ENCODE measurements at places on chromosomes 11 and 22.
A peak's percentile ranks its signal among the peaks of the same experiment; 100 is the strongest.

GRCh38 chr11:130913268-130913667 lies 3.0 kb downstream of the SNX19 start:
- DNase-seq = no peak

DNA sequence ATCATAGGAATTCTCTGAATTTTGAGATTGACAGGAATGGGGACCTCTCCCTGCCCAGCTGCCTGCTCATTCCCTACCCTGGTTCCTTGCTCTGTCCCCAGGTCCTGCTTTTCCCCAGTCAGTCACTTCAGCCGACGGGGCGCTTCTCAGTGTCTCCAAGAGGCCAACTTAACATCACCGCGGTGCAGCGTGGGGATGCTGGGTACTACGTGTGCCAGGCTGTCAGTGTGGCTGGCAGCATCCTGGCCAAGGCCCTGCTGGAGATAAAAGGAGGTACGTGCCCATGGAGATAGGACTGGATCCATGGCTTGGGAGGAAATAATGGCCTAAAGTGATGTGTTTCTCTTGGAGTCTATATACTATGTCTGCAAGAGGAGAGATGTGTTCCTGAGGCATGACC lies 7.0 kb downstream of the ROBO3 start:
- DNase-seq = no peak

- DNase-seq = no peak
Observed at GRCh38 chr11:16787035-16787742, 48.7 kb downstream of the C11orf58 start.

DNA sequence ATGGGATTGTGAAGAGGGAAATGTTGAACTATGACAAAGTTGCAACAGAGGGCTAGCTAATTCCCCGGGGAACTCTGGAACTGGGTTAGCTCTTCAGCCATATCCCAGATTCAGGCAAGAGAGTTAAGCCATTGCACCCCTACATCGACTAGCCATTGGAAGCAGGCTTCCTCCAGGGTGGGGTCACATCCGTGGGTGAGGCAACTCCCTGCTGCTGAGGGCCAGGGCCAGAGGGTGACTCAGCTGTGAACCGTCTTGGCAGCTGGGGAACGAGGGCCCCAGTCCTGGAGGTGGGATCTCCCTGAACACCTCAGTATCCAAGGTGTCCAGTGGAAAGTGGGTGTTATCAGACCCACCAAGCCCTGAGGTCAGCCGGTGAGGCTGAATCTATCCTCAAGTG lies 41.1 kb downstream of the RPS6KA4 start:
- no peak for DNase-seq

DNA sequence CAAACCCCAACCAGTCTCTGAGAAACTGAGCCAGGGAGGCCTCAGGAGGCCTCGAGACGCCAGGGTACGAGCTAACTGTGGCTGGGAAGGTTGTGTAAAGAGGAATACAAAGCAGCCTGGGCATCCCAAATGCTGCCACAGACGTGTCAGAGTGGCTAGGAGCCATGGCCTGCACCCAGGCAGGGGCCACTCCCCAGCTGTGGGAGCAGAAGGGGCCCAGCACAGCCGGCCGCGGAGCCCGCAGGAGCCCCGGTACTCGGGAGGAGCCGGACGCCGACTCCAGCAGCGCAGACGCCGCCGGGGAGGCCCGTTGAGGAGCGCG lies 349.8 kb upstream of the B3GAT1 start:
- DNase-seq = no peak

DNA sequence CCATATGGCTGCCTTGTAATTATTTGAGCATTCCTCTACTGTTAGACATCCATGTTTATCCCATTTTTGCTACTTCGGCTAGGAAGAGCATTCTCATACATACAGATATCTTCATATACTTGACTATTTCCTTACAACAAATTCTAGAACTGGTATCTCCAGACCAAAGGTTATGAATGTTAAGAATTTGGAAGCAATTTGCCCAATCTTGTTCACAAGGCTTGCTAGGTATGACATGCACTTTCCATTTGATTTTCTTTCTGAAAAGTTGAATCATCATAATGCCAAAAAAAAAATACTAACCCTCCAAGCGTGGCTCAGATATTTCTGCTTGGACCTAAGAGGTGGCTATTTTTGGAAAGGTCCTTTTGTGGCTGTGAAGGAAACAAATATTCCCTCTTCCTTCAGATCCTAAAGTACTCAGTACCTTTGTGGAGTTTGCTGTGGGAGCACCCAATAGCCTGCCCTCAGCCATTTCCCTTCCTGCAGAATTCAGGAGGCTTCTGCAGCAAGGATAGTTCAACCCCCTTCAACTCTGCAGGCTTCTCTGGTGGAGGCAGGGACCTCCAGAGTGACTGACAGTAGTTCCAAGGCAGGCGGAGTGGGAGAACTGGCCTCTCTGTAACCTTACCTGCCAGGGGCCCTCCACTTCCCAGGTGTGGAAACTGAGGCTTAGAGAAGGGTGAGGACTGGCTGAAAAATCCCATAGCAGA lies 22.0 kb upstream of the CPT1A start:
- DNase-seq = no peak

DNA sequence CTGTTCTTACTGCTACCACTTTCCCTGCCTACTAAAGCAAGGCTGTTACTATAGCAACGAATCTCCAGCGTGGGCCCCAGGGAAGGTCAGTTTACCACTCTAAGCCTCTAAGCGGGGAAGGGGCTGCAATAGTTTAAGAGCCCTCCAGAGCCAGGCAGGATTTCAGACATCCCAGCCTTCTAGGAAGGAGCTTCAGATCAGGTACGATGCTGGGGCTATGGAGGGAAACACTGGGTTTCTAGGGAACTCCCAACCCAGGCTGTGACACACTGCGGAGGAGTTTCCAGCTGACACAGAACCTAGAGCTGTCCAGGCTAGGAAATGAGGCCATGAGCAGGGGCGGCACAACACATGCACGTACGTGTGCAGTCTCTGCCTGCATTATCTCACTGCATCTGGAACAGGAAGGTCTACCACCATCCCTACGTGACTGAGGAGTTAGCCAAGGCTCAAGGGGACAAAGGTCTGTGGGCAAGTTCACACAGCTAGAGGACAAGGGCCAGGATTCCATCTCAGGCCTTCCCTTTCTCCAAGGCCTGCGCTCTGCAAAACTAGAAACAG lies 20.4 kb downstream of the HPS4 start:
- no peak for DNase-seq

DNA sequence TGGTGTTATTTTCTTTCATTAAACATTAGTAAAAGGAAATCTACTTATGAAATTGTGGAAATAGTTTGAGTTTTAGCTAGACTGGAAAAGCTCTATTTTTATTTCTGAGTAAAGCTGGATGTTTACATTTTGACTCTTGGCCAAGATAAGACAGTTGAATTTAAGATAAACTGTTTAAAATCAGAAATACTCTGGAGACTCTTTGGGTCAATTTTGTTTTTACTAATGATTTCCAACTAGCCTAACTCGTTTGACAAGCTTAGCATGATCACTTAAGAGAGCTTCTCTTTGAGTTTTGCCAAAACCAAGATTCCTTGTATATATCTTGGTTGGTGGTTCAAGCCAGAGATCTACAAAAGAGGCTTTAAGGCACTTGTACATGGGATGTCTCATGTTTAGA lies 724.8 kb upstream of the LUZP2 start:
- DNase-seq = no peak

- DNase-seq = no peak
Observed at GRCh38 chr11:73949912-73950311, 914 bp upstream of the DNAJB13 start.

- DNase-seq = no peak
Observed at GRCh38 chr11:59859673-59860072, 6.6 kb downstream of the TCN1 start.

DNA sequence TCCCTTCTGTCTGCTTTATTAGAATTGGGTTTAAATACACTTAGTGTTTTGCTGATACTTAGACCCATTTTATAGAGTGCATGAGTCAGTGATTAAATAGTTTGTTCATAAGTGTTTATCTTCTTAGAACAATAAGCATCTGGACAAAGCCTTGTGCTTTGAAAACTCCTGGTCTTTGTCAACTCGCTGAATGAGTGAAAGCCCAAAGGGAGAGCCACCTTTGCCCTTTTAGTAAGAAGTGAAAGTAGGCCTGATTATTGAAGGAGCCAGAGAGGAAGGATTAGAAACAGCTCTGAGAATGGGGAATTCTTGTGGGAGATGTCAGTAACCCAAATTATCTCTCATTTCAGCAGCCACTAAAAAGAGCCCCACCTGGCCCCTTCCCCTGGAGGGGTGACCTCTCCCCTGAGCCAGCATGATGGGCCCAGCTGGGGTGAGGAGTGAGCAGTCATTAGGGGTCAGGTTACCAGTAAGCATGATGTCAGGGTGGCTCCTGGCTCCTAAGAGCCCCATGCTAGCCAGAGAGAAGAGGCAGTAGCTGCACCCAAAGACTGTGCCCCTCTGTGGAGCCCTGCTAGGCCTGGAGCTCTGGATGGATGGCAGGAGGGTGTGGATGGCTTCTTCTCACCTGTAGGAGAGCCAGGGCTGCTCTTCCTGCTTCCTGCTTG lies 125.1 kb upstream of the E2F8 start:
- DNase-seq = no peak

GRCh38 chr22:40178417-40179409 lies 988 bp downstream of the TNRC6B start:
- peak; percentile 79 for DNase-seq

DNA sequence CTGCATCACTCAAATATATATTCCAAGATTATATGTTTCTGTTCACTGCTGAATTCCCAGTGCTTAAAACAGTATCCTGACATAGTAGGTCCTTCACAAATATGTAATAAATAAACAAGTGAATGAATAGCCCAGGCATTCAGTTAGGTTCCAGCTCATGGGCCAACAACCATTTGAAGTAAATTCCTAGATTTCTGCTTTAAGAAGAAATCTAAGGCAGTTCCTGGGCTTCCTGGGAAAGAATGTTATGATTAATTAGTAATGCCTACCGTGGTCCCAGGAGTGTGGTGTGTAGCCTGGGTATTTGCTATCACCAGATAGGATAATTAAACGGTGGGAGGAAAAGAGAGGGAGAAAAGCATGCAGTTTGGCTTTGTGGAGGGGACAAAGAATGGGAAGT lies 576.8 kb downstream of the SOX6 start:
- DNase-seq = no peak

- no peak for DNase-seq
Observed at GRCh38 chr11:64014356-64014755, 21.4 kb upstream of the FLRT1 start.

GRCh38 chr11:134764367-134764766 lies 352.3 kb upstream of the B3GAT1 start:
- no peak for DNase-seq

DNA sequence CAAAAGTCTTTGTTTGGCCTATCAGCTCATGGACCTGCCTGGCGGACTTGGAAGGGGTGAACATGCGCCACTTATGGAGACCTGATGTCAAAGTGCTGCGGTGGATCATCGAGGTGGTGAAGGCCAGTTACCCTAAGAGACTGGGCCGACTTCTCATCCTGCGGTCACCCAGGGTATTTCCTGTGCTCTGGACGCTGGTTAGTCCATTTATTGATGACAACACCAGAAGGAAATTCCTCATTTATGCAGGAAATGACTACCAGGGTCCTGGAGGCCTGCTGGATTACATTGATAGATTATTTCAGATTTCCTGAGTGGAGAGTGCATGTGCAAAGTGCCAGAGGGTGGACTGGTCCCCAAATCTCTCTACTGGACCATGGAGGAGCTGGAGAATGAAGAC lies 17.9 kb downstream of the ALKBH3 start:
- no peak for DNase-seq

DNA sequence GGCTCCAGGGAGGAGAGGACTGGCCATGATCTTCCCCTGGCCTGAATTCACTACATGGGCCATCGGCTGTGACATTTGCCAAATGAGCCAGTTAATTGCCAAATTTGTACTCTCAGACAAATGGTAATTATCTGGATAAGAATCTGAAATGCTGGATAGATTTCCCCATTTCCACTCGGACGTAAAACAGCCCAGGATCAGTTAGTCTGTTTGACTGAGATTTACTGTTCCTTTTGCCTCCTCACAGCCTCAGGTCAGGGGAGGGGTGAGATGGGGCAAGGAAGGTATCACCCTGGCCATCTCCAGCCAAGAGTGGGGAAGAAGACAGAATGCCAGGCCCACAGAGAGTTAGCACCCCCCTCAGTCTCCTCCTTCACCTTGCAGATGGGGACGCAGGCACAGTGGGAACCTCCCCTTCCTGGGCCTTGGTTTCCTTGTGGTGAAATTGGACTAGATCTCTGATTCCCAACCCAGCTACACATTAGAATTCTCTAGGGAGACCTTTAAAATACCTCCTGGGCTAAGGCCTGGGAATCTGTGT lies 5.2 kb downstream of the TRIM29 start:
- no peak for DNase-seq

DNA sequence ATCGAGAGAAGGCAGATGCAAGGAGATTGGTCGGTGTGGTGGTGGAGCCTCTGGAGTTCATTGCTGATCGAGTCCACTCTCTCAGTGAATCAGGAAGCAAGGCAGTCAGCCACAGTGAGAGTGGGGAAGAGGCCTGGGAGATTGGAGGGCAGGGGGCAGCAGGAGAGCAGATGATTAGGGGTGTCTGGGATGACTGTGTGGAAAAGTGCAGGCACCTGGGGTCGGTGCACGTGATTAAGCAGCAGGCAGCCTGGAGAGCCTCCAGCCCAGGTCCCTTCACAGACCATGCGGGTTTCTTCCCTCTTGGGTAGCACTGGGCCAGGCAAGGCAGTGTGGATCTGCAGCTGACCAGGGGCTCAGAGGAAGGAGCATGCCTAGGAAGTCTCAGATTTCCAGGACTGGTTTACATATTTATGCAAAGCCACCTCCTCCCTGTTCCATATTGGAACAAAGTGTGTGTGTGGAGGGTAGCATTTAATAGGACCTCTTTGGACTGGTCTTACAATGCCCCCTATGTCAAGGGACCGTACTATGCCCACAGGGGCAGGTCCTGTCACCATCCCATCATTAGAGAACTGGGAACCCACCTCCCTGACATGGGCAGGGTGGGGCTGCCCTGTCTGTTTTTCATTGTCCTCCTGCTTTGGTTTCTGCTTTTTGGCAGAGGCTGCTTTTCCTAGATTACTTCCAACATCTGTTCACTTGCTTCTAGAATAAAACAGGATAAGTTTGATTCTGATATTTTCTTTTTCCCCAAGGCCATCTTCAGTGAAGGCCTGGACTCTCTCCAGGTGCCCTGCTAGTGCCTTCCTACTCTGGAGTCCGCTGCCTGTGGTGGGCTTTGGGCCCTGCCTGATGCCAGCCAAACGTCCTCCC lies 14.0 kb upstream of the GDPD5 start:
- DNase-seq = no peak
